ENCODE measurements at places on chromosomes 4 and X.
A peak's percentile ranks its signal among the peaks of the same experiment; 100 is the strongest.

GRCh38 chr4:69239092-69239491 lies 24.5 kb upstream of the UGT2B11 start:
- DNase-seq: no peak

DNA sequence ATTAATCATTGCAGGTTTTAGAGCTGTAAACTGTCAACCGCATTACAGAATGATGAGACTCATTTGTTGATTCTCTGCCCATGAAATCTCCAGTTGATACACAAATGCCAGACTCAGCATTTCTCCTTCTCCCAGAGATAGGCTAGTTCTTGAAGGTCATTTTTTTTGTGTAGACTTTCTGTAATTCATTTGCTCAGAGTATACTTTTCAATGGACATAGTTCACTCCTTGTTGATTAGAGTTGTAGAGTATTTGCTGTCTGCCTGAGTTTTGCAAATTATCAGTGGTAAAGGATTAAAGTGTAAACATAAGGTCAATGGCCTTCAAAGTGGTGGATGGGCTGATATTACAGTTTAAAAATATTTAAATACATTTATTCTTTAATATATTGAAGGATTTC lies 15.2 kb upstream of the ALB start:
- no peak for DNase-seq

DNA sequence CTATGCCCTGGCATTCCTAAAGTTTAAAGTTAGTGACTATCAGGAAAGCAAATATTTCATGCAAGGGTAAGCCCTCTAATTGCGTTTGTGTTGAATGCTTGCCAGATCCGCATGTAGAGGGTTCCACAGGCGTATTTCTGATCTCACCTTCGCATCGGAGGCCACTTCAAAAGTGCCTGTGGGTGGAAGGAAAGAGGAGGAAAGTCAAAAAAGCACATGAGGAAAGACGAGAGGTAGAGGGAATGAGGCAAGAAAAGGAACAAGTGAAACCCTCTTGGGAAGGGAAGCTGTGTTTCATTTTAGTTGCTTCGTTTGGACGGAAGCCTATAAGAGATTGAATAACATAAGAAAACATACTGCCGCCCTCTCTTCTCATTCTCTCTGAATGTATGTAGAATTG lies 628.8 kb downstream of the SPRY1 start:
- DNase-seq: no peak

DNA sequence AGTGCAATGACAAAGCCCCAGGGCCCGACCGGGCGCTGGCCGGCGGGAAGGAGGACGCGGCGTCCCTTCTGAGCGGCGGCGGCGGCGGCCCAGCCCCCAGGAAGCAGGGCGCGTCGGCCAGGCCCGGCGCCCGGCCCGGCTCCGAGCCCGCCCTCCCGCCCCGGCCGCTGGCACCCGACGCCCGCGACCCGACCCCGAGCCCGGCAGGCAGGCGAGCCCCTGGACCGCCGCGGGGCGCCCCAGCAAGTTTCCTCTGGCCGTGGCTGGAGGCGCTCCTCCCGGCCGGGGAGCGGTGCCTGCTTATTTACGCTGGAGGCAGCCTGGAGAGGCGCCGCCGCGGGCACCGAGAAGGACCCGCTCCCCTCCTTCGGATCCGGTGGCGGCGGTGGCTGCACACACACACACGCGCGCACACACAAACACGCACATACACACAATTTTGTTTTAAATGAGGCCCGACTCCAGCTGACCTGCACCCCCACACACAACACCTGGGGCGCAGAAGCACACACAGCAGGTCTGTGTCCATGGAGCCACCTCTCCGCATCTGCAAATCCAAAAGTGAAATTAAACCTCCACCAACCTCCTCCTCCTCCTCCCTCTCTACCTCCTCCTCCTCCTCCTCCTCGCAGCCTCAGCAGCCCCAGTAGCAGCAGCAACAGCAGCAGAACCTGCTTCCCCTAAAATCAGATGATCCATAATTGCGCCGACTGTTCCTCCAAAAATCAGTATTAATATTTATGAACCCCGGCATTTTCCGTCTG lies 669 bp downstream of the IRF2 start:
- peak; percentile 27 for DNase-seq

GRCh38 chr4:26473893-26474292 lies 16.4 kb downstream of the CCKAR start:
- DNase-seq: no peak

- no peak for DNase-seq
These were observed 315.2 kb upstream of the HTR2C start for GRCh38 chrX:114268643-114269042.

DNA sequence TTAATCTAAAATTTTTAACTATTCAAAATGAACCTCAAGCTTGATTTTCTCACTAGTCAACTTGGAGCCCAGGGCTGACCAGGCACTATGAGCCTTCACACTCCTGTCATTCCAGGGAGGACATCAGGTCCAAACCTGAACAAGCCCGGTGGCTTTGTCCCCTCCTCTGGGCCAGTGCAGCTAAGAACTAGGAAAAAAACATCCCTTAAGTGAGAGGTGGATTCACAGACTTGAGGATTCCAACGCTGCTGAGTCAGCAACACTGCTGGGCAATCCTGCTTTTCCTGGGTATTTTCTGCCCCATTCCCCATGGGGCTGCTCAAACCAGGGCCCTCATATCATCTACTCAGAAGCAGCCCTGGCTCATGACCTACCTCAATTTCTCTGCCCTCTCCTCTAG lies 4.0 kb downstream of the RNF212 start:
- DNase-seq: no peak

DNA sequence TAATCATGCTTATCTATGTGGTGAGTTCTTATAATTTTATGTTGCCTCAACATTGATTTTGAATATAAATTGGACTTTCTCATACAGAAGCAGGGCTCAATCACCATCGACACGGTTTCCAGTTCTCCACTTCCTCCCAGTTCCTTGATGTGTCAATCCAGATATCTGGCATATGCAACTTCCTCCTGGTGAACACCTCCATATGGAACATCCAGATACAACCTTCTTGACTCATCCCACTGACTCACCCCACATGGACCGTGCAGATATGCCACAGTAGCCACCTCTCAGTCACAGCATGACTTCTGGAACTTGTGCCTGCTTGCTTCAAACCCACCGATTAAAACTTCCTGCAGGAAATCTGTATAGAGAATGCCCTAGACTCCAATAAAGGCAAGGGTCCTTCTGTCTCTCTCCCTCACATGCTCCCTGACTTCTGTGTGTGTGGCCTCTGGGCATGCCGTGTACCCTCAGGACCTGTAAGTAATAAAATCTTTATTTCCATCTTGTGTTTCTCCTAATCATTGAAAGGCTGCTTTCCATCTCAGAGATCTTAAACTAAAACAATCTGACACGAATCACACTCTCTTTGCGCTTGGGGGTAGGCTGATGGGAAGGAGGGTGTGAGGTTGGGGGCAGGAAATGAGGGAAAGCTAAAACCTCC lies 67.0 kb downstream of the HTRA3 start:
- no peak for DNase-seq

- DNase-seq: no peak
These were observed 466.2 kb downstream of the BCOR start for GRCh38 chrX:39631276-39632229.

DNA sequence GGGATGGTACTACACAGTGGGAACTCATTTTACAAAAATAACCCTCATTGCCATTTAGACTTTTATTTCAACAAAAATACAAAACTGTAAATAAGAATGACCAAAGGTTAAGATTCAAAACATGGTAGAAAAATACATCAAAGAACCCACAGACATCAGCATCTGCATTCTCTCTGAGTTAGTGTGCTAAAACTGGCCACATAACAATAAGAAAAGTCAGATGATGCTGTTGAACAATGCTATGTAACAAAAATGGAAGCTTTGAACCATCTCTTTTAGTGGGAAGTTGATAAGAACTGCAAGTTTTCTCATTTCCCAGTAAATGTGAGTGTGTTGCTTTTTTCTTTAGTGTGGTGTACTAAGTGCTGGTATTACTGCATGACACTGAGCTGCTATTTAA lies 888.4 kb upstream of the EPHA5 start:
- DNase-seq: no peak
